ENCODE measurements at places on chromosomes 16 and 17.

DNA sequence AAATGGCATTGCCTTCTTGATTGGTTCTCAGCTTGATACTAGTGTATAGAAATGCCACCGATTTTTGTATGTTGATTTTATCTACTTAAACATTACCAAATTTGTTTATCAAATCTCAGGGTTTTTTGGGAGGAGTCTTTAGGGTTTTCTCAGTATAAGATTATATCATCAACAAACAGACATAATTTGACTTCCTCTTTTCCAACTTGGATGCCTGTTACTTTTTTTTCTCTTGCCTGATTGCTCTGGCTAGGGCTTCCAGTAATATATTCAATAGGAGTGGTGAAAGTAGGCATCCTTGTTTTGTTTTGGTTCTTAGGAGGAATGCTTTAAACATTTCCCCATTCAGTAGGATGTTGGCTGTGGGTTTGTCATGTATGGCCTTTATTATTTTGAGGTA lies 29.1 kb downstream of the EFCAB13 start:
- DNase-seq = no peak

DNA sequence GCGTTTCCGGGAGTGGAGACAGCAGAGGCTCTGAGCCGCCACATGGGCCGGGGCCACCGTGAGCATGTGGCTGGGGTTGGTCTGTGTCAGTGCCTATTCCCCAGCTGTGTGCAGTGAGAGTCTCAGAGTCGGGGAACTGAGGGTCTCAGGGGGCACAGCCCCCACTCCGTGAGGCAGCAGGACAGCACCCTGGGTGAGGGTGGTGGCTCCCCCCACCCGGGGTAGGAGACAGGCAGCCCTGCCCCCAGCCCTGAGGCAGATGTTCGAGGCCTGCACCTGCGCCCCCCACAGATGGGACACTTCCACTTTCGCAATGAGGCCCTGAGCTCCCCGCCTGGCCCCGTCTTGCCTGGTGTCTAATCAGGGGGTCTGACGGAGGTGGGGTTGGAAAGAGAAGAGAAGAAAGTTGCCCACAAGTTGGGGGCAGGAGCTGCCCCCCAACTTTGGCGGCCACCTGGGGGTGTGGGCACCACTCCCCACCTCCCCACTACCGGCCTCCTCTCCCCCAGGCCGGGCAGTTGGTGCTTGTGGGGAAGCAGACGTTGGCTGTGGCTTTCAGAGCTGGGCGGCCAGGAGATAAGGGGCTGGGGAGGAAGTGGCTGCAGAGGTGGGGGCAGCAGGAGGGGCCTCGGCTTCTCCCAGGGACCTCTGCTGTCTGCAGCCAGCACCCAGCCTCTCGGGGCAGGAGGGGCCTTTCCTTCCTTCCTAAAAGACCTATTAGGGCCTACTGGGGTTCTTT lies 1.8 kb upstream of the CBFA2T3 start:
- DNase-seq = no peak

- DNase-seq = no peak
Observed at GRCh38 chr16:26212599-26212998, 520.8 kb downstream of the HS3ST4 start.

DNA sequence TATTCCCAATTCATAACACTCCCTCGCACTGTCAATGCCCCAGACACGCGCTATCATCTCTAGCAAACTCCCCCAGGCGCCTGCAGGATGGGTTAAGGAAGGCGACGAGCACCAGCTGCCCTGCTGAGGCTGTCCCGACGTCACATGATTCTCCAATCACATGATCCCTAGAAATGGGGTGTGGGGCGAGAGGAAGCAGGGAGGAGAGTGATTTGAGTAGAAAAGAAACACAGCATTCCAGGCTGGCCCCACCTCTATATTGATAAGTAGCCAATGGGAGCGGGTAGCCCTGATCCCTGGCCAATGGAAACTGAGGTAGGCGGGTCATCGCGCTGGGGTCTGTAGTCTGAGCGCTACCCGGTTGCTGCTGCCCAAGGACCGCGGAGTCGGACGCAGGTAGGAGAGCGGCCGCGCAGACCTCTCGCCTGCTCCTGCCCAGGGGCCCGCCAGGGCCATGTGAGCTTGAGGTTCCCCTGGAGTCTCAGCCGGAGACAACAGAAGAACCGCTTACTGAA lies at the start of gene GRN:
Gene GRN (plus strand): TSS at position 364 of the 515 bp plus-strand sequence. CDS start 3,863 bp downstream, outside the sequence.
- DNase-seq = peak; percentile 99

DNA sequence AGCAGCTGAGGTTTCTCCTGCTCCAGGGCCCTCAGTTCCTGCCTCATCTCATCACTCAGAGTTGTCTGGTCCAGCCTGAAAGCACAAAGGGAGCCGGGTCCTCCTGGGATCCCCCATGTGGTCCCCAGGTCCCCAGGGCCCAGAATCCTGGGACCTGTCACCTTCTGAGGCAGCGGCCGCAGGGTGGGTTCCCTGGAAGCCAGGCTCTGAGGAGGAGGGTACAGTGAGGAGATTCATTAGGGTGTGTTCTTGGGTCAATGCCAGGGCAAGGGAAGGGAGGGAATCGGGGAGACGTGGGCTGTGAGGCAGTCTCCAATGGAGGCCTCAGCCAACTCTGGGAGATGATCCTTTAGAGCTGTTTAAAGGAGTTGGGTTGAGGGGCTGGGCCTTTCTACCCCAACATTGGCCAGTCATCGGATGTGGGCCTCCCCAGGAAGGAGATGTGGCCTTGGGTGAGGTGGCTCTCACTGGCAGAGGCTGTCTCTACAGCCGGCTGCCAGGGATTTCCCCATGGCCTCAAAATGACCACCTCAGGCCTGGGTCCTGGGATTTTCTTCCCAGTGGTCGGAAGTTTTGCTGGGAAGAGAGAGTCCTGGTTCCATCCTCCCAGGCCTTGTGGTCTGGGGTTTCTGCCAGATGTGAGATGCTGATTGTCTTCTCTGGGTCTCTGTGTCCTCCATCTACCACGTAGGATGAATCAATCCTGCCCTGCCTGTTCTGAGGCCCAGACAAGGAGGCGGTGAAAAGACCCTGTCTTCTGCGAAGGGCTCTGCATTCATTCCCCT lies 47.3 kb downstream of the NLRP1 start:
- no peak for DNase-seq

- no peak for DNase-seq
Observed at GRCh38 chr16:10530685-10531084, 49.7 kb downstream of the EMP2 start.

- peak; percentile 50 for DNase-seq
Observed at GRCh38 chr16:85149776-85150175, 37.5 kb upstream of the CIBAR2 start.

DNA sequence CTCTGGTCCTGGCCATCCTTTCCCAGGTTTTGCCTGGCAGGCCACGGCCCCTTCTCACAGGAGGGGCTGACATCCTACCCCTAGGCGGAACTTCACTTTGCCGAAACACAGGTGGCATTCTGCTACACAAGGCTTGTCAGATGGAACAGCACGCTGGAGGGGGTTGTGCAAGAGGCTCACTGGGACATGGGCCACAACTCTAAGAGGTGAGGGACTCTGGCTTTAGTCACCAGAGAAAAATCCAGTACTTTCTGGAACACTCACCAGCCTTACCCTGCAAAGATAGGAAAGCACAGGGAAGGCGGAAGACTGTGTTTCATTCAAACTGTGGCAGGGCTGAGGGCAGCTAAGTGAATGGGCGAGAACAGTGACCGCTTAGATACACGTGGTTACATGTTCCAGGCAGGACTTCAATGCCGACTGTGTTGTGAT lies 18.3 kb downstream of the CDC42EP4 start:
- DNase-seq = no peak

DNA sequence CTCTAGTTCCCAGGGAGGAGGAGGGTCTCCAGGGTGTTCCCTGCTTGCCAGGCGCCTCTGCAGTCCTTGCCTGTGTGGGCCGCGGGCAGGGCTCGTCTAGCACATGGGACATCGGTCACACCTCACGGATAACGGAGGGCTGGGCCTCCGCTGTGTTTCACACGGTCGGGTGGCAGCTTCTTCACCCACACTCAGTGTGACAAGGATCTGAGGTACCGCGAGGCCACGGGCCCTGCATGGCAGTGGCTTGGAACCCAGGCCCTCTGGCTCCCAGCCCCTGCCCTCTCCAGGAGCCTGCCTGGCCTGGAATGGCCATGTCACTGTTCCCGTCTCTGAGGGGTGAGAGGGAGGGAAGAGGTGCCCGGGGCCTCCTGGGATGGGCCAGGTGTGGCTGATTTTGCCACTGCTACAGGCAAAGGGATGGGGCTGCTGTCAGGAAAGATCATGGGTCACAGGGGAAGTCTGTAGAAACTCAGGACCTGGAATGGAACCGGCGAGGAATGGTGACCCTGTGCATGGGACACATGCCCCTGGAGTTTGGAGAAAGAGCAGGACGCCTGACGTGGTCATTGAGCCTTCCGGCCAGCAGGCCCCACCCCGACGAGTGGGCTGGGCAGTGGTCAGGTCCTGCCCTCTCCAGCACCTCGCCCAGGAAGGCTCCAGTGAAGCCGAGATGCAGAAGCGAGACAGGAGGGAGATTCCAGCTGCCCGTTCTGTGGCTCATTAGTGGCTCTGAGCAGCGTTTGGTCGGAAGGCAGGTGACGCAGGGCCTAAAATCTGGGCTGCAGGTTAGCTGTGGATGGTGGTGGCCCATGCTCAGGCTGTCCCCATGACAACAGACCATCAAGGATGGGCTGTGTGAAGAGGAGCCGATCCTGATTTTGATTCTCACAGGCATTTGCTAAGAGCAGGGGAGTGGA lies 76.5 kb upstream of the GSE1 start:
- no peak for DNase-seq

- no peak for DNase-seq
Observed at GRCh38 chr17:60508384-60508980, 17.6 kb downstream of the APPBP2 start.

- DNase-seq = no peak
Observed at GRCh38 chr17:39965017-39965699, 2.4 kb downstream of the GSDMA start.

GRCh38 chr16:30395992-30396585 lies 869 bp downstream of the ZNF48 start:
- no peak for DNase-seq

- DNase-seq = peak; percentile 37
Observed at GRCh38 chr16:85573696-85574641, 39.2 kb upstream of the GSE1 start.

- DNase-seq = no peak
Observed at GRCh38 chr16:4586291-4586690, 28.4 kb downstream of the UBALD1 start.

DNA sequence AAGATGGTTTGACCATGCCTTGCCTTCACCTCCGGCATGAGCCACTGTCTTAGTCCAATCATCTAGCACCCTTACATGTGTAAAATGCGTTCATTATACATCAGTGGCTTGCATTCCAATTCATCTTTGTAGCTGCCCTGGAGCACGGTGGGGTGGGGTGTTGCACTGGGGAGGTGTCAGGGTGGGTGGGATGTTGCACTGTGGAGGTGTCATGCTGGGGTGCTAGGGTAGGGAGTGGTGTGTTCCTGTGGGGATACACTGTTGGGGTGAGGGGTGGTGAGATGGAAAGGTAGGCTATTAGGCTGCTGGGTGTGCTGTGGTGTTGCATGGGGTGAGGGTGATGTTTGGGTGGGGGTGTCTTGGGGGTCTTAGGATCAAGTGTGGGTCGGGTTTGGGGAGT lies 47.0 kb downstream of the NLRC5 start:
- no peak for DNase-seq

DNA sequence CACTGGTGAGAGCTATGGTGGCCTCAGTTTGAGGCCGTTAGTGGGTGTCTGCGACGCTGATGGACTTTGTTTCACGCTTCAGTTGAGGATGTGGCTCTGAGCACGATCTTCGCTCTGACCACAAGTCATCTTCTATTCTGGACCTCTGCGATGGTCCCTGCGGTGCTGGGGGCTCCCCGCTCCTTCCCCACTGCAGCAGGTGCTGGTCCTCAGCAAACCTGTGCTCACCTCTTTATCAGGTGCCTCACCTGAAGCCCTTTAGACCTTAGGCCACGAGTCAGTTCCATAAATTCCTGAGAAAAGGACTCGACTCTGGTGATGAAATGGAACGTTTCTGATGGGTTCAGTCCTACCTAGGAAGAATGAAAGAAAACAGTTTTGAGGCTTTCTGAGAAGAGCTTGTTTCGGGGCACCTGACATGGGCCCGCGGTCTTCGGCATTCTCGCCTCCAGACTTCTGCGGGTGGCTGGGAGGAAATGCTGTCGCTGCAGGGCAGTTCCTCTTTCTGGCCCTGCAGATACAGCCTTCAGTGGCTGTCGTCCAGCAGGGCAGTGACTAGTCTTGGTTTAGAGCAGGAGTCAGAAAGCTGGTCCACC lies 4.7 kb downstream of the KCTD5 start:
- DNase-seq = peak; percentile 36

DNA sequence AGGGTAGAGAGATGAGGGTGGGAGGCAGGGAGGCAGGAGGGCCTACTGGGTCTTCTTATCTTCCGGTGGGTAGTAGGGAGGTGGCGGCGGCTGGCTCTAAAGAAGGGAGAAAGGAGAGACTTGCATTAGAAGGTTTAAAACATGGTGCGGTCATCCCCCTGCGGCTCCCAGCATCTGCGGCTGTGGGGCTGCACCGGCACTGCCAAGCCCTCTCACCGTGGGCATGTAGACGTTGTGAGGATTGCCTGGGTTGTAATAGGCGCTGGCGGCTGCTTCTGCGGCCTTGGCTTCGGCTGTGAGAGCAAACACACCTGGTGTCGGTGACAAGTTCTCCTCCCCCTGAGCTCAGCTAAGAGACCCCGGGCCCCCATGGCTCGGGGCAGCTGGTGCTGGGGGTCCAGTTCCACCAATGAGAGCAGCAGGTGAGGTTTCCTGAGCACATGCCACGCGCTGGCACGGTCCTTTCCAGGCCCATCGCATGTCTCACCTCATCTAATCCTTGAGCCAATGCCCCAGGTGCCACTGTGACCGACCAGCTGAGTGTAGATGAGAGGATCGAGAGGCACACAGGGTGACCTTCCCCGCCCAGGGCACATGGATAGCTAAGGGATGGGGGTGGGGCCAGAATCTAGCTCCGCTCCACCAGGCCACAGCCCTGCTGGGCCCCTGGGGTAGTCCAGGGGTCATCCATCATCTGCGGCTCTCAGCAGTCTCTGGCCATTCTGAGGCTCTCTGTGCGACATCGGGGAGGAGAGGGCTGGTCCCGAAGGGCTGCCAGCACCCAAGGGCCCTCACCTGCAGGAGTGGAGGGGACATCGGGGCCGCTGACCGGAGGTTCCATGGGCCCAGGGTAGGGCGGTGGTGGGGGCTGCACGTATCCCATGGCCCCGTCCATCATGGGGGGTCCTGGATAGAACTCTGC lies 2.7 kb upstream of the UNC13D start:
- no peak for DNase-seq

DNA sequence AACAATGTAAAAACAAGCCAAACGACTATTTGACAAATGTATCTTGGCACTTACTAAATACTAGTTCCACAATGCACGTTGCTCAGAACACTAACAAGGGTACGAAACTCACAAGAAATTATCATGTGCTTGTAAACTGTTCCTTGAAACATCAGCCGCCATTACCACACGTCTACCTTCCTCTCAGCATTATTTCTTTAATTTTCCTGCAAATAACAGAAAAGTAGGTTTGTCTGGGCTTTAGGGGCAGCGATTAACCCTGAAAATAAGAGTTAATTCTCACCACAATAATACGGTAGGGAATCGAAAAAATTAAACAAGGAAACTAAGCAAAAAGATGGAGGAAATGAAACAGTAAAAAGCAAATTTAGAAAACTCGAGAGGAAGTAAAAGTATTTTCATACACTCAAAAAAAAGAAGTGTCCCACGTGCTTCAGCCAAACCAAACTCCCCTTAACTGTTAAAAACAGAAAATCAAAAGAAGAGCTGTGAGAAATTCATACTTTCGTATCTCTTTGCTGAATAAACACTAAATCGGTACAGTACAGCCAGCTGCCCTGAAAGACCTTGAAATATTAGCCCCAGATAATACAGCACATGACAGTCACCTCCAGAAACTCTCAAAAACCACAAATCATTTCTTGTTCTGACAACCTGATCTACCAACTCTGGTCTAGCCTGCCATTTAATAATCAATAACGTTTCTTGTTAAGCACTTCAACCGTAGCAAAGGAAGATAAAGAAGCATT lies 1.2 kb downstream of the ARHGAP17 start:
- DNase-seq = no peak

- DNase-seq = no peak
Observed at GRCh38 chr16:53971616-53972015, 267.7 kb downstream of the FTO start.
